ENCODE measurements at places on chromosomes 7 and 10.

GRCh38 chr10:133390597-133391248 lies 3.2 kb upstream of the MTG1 start:
- H3K27me3 ChIP-seq, result no peaks in the 10 kb centered on the region
- H3K36me3 ChIP-seq, result peaks cover 9% of the 10 kb centered on the region
- peak overlapping the region; percentile 99 for H3K27ac ChIP-seq
- H3K4me1 ChIP-seq, result peaks cover 55% of the 10 kb centered on the region
- H3K4me3 ChIP-seq, result peak overlapping the region; percentile 65

DNA sequence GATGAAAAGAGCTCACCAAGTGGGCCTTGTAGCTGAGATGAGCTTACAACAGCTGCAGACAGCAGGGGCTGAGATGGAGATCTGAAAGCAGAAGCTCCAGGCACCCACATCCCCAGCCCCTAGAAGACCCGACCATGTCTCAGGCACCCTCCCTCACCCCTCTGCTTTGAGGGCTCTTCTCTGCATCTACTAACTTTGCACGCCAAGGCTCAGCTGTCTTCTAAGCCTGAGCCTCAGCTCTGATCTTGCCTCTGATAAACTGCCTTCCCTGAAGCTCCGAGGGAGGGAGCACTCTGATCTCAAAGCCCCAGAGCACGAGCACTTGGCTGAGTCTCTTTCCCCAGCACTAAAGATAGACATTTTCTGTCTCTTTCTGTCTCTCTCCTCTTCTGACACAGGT lies 42.0 kb downstream of the ANXA8 start:
- DNase-seq, result no peak
- H3K36me3 ChIP-seq, result no peaks in the 10 kb centered on the region
- no peak overlapping the region for H3K27ac ChIP-seq
- H3K27me3 ChIP-seq, result peaks cover 17% of the 10 kb centered on the region
- H3K4me1 ChIP-seq, result no peaks in the 10 kb centered on the region

DNA sequence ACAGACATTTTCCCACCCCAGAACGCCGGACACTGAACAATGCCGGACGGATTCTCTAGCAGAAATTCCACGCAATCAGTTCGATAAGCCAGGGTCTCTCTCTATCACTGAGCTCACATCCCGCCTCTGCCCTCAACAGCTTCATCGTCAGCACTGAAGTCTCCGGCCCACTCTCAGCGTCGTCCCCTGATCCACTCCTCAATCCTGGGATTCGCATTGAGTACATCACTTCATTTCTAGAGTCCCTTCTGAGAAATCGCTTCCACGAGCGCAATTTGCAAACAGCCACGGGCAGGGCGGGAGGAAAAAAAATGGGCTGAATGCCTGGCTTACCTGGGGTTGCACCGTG lies 365 bp downstream of the YME1L1 start:
- H3K4me3 ChIP-seq, result peak overlapping the region; percentile 93
- H3K4me1 ChIP-seq, result peaks cover 50% of the 10 kb centered on the region
- H3K27me3 ChIP-seq, result no peaks in the 10 kb centered on the region

GRCh38 chr7:123601530-123601929 lies at the start of gene ASB15:
Gene ASB15, plus strand, starts transcription at chr7:123601821. Its CDS starts 12,682 bp downstream, at chr7:123614503.
- no peaks in the 10 kb centered on the region for H3K36me3 ChIP-seq
- H3K4me1 ChIP-seq, result no peaks in the 10 kb centered on the region
- no peak within 1 kb of the TSS for H3K4me3 ChIP-seq

- peak overlapping the region; percentile 44 for H3K27ac ChIP-seq
- peaks cover 13% of the 10 kb centered on the region for H3K36me3 ChIP-seq
- no peak overlapping the region for H3K4me3 ChIP-seq
- DNase-seq, result no peak
- peaks cover 14% of the 10 kb centered on the region for H3K4me1 ChIP-seq
Measured at GRCh38 chr7:105648561-105649401, 67.5 kb upstream of the EFCAB10 start.

GRCh38 chr7:40405991-40406390 lies 271.2 kb downstream of the SUGCT start:
- H3K4me1 ChIP-seq, result no peaks in the 10 kb centered on the region
- H3K36me3 ChIP-seq, result no peaks in the 10 kb centered on the region
- no peak overlapping the region for H3K27ac ChIP-seq
- DNase-seq, result no peak

DNA sequence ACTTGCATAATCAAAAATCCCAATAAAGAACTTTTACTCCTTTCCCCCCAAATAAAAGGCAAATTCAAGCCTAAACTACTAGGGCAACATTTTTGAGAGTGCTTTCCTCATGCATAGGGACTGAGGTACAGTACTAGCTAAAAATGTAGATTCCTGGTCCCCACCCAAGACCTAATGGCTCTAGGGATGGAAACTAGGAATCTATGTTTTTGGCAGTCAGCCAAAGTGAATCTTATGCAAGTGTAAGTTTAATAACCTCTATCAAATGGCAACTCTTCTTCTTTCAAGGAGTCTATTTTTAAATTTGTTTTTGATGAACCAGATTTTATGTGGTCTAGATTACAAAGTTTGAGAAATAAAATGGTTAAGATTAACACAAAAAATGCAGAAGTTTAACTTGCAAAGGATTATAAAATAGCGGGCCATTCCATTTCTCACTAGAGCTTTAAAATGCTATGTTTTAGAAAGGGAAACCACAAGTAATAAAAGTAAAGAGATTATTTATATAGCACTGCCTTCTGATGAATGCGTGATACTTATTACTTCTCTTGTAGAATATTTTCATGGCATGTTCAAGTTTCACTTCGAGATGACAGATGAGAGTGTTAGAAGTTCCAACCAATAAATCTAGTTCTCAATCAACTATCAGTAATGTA lies 70.4 kb upstream of the MDFIC start:
- no peak overlapping the region for H3K4me3 ChIP-seq
- H3K36me3 ChIP-seq, result no peaks in the 10 kb centered on the region

Measured in activated CD4-positive, alpha-beta T cell treated with anti-CD3 and anti-CD28 coated beads, Interleukin-2, amount 10 ng/mL, durations not matched to agents 7 days and 5 days (primary cell).